Left lung (tissue), 14 donors: ENCODE measurements at places on chromosomes 3 and 15. TPM values are rescaled to one million over a fixed set of nuclear protein-coding genes. Genes with fewer than 3 reads are reported as not detected.
A peak's percentile ranks its signal among the peaks of the same experiment; 100 is the strongest.

The MAP6D1 gene
- 1.2 TPM for total RNA-seq

The SLC9C1 gene
- not detected for total RNA-seq

The NPAP1 gene
- total RNA-seq: 0.13 TPM

The ADAMTS9 gene
- 36.3 TPM for total RNA-seq

The NR2E3 gene
- total RNA-seq: 0.76 TPM

The UCN2 gene
- total RNA-seq: 0.37 TPM

The CCK gene
- not detected for total RNA-seq

The EIF4E3 gene
- 23.2 TPM for total RNA-seq

GRCh38 chr3:47692158-47692557 is 89.5 kb downstream of the SMARCC1 start:
- no peaks in the 10 kb centered on the region for H3K27me3 ChIP-seq
- H3K4me3 ChIP-seq: no peak overlapping the region
- peaks cover 96% of the 10 kb centered on the region for H3K36me3 ChIP-seq
- H3K27ac ChIP-seq: no peak overlapping the region
- no peak for DNase-seq

DNA sequence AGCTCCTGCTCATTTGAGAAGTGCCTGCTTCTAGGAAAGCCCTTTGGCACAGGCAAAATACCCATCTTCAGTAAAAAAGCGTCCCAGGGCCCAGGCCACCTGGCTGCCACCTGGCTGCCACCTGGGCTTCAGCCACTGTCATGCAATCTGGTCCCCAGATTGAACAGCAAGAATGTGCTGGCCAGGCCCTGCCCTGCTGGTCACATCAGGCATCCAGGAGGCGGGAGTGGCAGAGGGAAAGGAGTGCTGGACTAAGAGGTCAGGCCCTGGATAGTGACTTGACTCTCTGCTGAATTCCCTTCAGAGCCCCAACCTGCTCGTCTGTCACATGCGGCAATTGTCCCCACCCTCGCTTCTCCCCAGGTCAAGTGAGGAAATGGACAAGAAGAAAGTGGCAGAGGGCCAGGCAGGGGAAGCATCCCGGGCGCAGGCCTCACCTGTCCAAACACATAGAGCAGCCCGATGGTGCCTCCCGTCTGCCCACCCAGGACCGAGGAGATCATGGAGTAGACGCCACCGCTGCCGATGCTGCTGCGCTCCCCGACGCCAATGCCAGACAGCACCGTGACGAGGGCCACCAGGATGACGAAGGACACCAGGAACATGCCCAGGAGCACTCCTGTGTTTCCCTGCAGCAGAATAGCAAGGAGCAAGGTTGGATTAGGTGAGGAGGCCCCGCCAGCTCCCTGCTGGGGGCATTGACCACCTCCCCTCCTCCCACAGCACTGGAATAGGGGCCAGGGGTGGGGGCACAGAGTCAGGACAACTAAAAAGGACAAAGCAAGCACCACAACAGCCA is 25.5 kb downstream of the SLC12A8 start:
- DNase-seq: no peak
- H3K27ac ChIP-seq: no peak overlapping the region
- H3K4me3 ChIP-seq: no peak overlapping the region
- H3K36me3 ChIP-seq: no peaks in the 10 kb centered on the region
- H3K27me3 ChIP-seq: no peaks in the 10 kb centered on the region
- H3K4me1 ChIP-seq: no peaks in the 10 kb centered on the region

- no peaks in the 10 kb centered on the region for H3K4me1 ChIP-seq
- DNase-seq: no peak
Observed at GRCh38 chr3:100175637-100176280, 61.5 kb upstream of the FILIP1L start.

DNA sequence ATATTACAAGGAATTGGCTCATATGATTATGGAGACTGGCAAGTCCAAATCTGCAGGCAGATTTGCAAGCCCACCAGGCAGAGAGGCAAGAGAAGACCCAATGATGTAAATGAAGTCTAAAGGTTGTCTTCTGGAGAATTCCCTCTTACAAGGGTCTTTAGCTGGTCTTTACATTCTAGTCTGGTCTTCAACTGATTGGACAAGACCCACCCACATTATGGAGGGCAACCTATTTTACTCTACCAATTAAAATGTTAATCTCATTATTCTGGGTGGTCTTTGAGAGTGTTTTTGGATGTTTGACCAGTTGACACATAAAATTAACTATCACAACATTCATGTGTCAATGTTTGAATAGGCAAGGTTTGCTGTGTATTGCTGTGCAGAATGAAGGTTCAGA is 28.0 kb upstream of the ATP11B start:
- no peaks in the 10 kb centered on the region for H3K36me3 ChIP-seq
- H3K4me1 ChIP-seq: no peaks in the 10 kb centered on the region
- DNase-seq: no peak
- no peak overlapping the region for H3K4me3 ChIP-seq
- no peak overlapping the region for H3K27ac ChIP-seq

- H3K36me3 ChIP-seq: no peaks in the 10 kb centered on the region
- no peak for DNase-seq
- peaks cover 15% of the 10 kb centered on the region for H3K4me1 ChIP-seq
- peak overlapping the region; percentile 40 for H3K27ac ChIP-seq
- peaks cover 12% of the 10 kb centered on the region for H3K27me3 ChIP-seq
- no peak overlapping the region for H3K4me3 ChIP-seq
Observed at GRCh38 chr3:48599509-48600285, 4.6 kb upstream of the COL7A1 start.

GRCh38 chr15:88622605-88622975 is 1.4 kb downstream of the AEN start:
- peaks cover 61% of the 10 kb centered on the region for H3K4me1 ChIP-seq
- no peak for DNase-seq
- H3K4me3 ChIP-seq: peak overlapping the region; percentile 93
- H3K27ac ChIP-seq: peak overlapping the region; percentile 11
